ENCODE measurements at places on chromosomes 5 and 9.

GRCh38 chr5:134911285-134912206 is 6.6 kb downstream of the PCBD2 start:
- no peak overlapping the region for H3K4me3 ChIP-seq
- no peak overlapping the region for H3K27ac ChIP-seq
- no peak for DNase-seq
- H3K36me3 ChIP-seq: peaks cover 25% of the 10 kb centered on the region

GRCh38 chr5:157275403-157275802 is 9.5 kb downstream of the CYFIP2 start:
- no peaks in the 10 kb centered on the region for H3K27me3 ChIP-seq
- no peak overlapping the region for H3K27ac ChIP-seq
- no peaks in the 10 kb centered on the region for H3K36me3 ChIP-seq
- no peak for DNase-seq

DNA sequence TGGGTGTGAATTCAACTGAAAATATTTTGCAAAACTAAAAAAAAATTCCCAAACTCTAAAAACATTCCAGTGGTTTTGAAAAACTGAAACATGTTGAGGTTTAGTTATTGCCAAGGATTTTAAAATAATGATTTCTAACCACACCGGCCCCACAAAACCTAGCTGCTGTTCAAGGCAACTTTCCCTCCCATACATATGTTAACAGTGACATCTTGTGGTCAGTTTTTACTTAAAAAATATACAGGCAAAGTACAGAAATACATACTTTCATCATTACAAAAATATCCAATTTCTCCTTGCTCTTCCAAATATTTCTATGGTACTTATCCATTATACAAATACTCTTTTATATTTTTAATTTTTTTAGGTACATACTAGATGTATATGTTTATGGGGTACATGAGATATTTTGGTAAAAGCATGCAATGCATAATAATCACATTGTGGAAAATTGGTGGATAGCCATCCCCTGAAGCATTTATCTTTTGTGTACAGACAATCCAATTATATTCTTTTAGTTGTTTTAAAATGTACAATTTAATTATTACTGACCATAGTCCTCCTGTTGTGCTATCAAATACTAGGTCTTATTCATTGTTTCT is 34.4 kb upstream of the MRPS30 start:
- DNase-seq: peak; percentile 24
- no peaks in the 10 kb centered on the region for H3K27me3 ChIP-seq
- H3K4me1 ChIP-seq: no peaks in the 10 kb centered on the region
- H3K36me3 ChIP-seq: no peaks in the 10 kb centered on the region
- no peak overlapping the region for H3K4me3 ChIP-seq

GRCh38 chr9:120710110-120710981 is 3.9 kb downstream of the MEGF9 start:
- no peaks in the 10 kb centered on the region for H3K36me3 ChIP-seq
- H3K27me3 ChIP-seq: no peaks in the 10 kb centered on the region
- peak overlapping the region; percentile 78 for H3K4me3 ChIP-seq
- DNase-seq: peak; percentile 70
- peak overlapping the region; percentile 69 for H3K27ac ChIP-seq
- peaks cover 24% of the 10 kb centered on the region for H3K4me1 ChIP-seq

- peak overlapping the region; percentile 28 for H3K4me3 ChIP-seq
- DNase-seq: no peak
- peak overlapping the region; percentile 76 for H3K27ac ChIP-seq
- H3K4me1 ChIP-seq: peaks cover 46% of the 10 kb centered on the region
These were observed 133.3 kb upstream of the DMRT1 start for GRCh38 chr9:708182-708550.

DNA sequence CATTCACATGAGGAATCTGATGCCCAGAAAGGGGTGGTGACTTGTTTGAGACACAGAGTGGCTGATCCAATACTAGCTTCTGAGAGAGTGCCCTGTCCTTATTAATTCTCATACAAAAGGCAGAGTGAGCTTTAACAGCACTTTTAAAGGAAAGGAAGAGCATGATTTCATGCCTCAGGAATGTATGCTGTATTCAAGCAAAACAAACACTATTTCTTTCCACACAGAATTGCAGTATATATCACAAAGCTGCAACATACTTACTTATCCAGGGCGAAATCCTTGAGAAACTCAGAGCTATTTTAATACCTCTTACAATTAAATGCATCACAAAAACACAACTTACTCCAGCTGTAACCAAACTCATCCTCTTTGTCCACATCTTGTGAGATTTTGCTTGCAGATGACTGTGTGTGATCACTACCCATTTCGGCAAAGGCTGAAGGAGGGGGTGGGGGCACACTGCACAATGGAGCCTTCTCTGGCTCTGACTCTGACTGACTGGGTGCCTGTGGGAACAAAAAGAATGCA is 139.8 kb downstream of the MPDZ start:
- H3K36me3 ChIP-seq: peaks cover 10% of the 10 kb centered on the region
- H3K27ac ChIP-seq: peak overlapping the region; percentile 89
- no peaks in the 10 kb centered on the region for H3K27me3 ChIP-seq
- peaks cover 5% of the 10 kb centered on the region for H3K4me1 ChIP-seq
- no peak for DNase-seq

DNA sequence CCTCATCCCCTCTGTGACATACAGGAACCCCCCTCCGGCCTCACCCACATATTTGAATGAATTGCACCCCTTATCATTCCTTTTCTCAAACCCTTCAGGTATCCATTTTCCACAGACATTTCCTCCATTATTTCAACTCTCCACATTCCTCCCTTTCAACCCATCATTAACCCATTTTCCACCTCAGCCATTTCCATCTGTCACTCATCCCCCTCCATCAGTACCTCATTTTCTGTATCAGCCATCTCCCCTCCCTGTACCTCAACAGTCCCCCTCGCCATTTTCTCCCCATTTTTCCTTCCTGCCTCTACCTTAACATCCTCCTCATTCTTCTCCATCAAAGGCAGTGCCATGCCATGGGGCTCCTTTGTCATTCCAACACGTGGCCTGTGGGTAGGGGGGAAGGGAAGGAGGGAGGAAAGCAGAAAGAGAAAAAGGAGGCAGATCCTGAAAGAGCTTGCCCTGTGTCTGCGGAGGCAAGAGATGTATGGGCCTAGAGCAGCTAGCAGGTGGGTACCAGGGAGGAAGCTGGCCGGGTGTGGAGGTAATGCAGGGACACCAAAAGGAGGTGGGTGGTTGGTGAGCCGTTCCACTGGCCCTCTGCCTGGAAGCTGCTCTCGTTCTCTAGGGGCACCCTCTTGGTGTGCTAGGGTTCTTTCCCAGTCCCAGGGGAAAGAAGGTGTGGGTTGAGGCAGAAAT is 1.5 kb downstream of the DNAJB5 start:
- peak; percentile 74 for DNase-seq
- peak overlapping the region; percentile 83 for H3K4me3 ChIP-seq
- H3K27me3 ChIP-seq: no peaks in the 10 kb centered on the region
- peaks cover 80% of the 10 kb centered on the region for H3K4me1 ChIP-seq

- H3K36me3 ChIP-seq: no peaks in the 10 kb centered on the region
- no peak overlapping the region for H3K27ac ChIP-seq
- no peaks in the 10 kb centered on the region for H3K27me3 ChIP-seq
- no peaks in the 10 kb centered on the region for H3K4me1 ChIP-seq
- DNase-seq: no peak
These were observed 25.8 kb upstream of the C5orf58 start for GRCh38 chr5:170206958-170207357.

DNA sequence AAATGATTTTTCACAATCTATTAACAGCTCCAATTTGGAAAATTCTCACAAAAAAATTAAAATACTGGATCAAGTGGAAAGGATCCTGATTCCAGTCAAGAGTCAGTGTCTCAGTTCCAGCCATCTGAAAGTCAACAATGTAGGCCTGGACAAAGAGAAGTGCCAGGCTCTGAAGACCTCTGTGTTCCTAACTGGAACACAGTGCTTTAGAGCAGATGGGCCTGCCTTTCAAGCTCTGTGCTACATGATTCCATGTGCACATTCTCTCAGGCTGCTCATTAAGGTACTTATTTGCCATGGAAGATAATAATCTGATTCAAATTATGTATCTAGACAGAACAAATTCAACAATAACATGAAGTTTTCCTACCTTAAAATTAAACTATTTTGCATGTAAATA is 30.2 kb upstream of the ALDH1A1 start:
- no peak overlapping the region for H3K4me3 ChIP-seq
- no peak overlapping the region for H3K27ac ChIP-seq
- H3K4me1 ChIP-seq: no peaks in the 10 kb centered on the region
- H3K36me3 ChIP-seq: no peaks in the 10 kb centered on the region
- no peak for DNase-seq

- no peaks in the 10 kb centered on the region for H3K27me3 ChIP-seq
- H3K36me3 ChIP-seq: no peaks in the 10 kb centered on the region
- peaks cover 10% of the 10 kb centered on the region for H3K4me1 ChIP-seq
- H3K27ac ChIP-seq: no peak overlapping the region
These were observed 175.5 kb upstream of the KLF4 start for GRCh38 chr9:107665057-107665456.

DNA sequence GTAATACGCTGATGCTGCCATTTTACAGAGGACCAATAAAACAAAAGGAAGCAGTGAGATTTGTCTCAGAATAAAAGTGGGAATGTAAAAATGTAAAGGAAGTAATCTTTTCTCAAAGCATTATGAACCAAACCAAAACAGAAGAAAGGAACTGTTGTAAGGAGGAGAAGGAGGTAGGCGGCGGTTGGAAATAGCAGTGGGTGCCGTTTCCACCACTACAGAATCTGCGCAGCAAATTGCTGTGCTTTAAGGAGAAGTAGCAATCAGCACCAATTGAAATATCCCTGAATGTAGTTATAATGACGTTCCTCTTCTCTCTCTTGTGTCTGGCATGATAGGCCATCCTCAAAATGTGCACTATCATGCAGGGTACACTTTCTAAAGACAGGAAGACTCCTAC is 455.1 kb upstream of the TLE4 start:
- H3K4me1 ChIP-seq: no peaks in the 10 kb centered on the region
- no peak overlapping the region for H3K27ac ChIP-seq
- H3K4me3 ChIP-seq: no peak overlapping the region
- no peaks in the 10 kb centered on the region for H3K36me3 ChIP-seq
- DNase-seq: no peak
- H3K27me3 ChIP-seq: no peaks in the 10 kb centered on the region

GRCh38 chr9:119487118-119487827 is 118.0 kb upstream of the BRINP1 start:
- no peaks in the 10 kb centered on the region for H3K36me3 ChIP-seq
- H3K4me1 ChIP-seq: no peaks in the 10 kb centered on the region
- H3K4me3 ChIP-seq: no peak overlapping the region

DNA sequence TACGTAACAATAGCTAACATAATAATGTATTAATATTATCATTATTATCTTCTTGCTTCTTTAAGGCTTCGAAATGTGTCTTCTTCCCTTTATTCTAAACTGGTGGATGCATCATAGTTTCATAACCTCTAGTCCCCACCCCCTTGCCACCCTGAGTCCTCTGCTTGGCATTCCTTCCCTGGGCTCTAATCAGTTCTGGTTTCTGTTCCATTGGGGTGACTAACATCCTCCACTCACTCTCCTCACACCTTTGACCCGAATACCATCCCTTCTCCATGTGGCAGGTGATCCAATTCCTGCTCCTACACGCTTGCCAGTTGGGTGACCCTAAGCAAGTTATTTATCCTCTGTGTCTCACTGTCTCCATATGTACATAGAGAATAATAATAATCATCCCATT is 286.1 kb downstream of the TRPM3 start:
- no peaks in the 10 kb centered on the region for H3K36me3 ChIP-seq
- H3K4me3 ChIP-seq: no peak overlapping the region
- no peaks in the 10 kb centered on the region for H3K27me3 ChIP-seq
- DNase-seq: no peak

GRCh38 chr9:94622087-94622800 is 17.1 kb downstream of the FBP1 start:
- no peak overlapping the region for H3K4me3 ChIP-seq
- no peak for DNase-seq
- H3K27ac ChIP-seq: no peak overlapping the region
- no peaks in the 10 kb centered on the region for H3K27me3 ChIP-seq

DNA sequence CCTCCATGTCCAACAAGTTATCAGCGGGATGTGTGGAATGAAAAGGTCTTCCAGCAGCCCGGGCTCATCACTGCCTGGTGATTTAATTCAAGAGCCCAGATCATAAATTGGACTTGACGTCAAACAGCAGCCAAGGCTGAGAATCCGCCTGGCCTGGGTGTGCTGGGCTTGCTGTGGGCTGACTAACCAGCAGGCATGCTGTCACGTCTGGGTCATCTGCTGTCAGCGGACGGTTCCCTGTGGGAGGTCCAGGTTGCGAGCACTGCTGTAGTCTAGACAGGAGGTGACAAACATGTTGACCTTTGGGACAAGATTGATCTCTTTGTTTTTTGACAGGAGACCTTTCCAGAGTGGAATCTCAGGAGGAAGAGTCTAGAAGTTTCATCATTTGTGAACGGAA is 289.7 kb downstream of the OSTF1 start:
- H3K36me3 ChIP-seq: no peaks in the 10 kb centered on the region
- H3K4me1 ChIP-seq: peaks cover 5% of the 10 kb centered on the region
- H3K4me3 ChIP-seq: no peak overlapping the region
- DNase-seq: peak; percentile 3

GRCh38 chr5:78765756-78766411 is 117.3 kb upstream of the LHFPL2 start:
- H3K4me3 ChIP-seq: no peak overlapping the region
- DNase-seq: no peak
- H3K4me1 ChIP-seq: no peaks in the 10 kb centered on the region
- H3K27ac ChIP-seq: no peak overlapping the region
- no peaks in the 10 kb centered on the region for H3K36me3 ChIP-seq

DNA sequence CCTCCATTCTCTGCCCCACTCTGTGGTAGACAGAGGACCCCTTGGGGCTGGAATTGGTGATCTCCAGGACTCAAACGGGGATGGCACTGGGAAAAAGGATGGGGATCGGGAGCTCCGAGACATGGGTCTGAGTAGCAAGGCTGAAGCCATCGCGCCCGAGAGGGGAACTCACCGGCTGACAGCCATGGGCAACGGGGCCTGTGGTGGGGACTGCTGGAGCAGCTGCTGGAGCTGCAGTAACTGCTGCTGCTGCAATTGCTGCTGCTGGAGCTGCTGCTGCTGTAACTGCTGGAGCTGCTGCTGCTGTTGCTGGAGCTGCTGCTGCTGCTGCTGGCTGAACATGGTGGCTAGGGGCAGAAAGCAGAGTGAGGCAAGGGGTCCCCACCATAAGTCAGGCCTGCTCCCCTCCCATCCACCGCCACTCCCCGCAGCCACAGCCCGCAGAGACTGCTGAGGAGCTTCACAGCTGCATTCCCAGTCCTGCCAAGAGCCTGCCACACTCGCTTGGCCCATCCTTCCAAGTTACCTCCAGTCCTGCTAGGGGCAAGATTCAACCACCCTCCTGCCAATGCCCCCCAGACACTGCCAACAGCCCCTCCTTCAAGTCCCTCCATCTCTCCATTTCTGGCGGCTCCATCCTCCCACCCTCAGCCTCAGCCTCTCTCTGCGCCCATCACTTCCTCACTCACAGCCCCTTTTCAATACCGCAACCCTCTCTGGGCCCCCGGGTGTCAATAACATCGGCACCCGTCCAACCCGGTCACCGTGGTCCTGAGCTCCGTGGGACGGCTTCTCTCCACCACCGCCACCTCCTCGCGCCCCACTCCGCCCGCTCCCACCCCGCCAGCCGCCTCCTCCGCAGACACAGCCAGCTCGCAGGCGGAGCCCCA is 611 bp downstream of the CIZ1 start:
- peak overlapping the region; percentile 73 for H3K27ac ChIP-seq
- peak; percentile 53 for DNase-seq
- H3K27me3 ChIP-seq: no peaks in the 10 kb centered on the region
- H3K4me3 ChIP-seq: peak overlapping the region; percentile 83
- H3K4me1 ChIP-seq: peaks cover 32% of the 10 kb centered on the region
- peaks cover 40% of the 10 kb centered on the region for H3K36me3 ChIP-seq

GRCh38 chr9:12972608-12973589 is 198.1 kb downstream of the LURAP1L start:
- H3K4me3 ChIP-seq: no peak overlapping the region
- H3K4me1 ChIP-seq: no peaks in the 10 kb centered on the region
- no peaks in the 10 kb centered on the region for H3K36me3 ChIP-seq
